ENCODE measurements at places on chromosomes 7 and 10.

GRCh38 chr7:5497295-5498103 lies 73.9 kb upstream of the TNRC18 start:
- DNase-seq = no peak

- no peak for DNase-seq
These were observed 7.1 kb upstream of the IL2RA start for GRCh38 chr10:6069081-6069931.

DNA sequence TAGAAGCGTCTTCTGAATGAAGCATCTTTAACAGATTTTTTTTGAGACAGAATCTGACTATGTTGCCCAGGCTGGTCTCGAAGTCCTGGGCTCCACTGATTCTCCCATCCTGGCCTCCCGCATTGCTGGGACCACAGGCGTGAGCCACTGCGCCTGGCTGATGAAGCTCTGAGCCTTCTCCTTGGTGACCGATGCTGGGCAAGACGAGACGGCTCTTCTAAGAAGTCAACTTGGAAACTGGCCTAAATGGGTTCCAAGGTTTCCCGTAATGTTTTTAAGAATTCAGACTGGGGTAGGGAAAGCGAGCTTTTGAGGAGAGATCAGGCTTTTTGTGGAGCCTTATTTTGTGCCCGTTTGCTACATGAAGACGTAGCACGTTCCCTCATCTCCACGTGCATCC lies 224.5 kb downstream of the ZMYND11 start:
- no peak for DNase-seq

GRCh38 chr10:104255311-104255981 lies 754 bp downstream of the GSTO1 start:
- DNase-seq = no peak

- peak; percentile 25 for DNase-seq
These were observed 45.8 kb upstream of the PRSS58 start for GRCh38 chr7:142303650-142304049.

DNA sequence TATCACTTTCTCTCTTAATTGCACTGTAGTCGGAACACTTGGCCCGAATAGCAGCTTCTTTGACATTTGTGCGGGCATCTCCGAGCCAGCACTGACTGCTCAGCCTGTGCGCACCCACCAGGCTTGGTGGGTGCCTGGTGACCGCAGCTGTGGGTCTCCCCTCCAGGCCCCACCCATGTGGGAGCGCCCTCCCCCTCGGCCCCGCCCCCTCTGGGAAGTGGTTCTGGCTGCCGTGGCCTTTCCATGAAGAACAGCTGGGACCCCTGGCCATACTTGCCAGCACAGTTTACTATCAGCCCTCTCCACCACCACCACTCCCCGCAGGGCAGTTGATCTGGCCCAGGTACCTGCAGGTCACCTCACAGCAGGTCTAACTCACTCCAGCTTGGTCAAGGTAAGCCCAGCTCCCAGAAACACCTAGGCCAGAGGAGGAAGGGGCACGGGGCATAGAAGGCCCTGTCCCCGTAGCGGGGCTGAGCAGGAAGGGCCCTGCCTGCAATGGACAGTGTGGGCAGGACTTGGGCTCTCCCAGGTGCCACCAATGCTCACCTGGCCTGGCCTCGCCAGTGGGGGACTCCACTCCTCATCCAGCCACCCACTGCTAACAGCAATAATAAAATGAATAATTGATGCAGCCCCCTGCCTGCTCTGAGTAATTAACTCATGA lies 5.8 kb downstream of the RASGEF1A start:
- no peak for DNase-seq

DNA sequence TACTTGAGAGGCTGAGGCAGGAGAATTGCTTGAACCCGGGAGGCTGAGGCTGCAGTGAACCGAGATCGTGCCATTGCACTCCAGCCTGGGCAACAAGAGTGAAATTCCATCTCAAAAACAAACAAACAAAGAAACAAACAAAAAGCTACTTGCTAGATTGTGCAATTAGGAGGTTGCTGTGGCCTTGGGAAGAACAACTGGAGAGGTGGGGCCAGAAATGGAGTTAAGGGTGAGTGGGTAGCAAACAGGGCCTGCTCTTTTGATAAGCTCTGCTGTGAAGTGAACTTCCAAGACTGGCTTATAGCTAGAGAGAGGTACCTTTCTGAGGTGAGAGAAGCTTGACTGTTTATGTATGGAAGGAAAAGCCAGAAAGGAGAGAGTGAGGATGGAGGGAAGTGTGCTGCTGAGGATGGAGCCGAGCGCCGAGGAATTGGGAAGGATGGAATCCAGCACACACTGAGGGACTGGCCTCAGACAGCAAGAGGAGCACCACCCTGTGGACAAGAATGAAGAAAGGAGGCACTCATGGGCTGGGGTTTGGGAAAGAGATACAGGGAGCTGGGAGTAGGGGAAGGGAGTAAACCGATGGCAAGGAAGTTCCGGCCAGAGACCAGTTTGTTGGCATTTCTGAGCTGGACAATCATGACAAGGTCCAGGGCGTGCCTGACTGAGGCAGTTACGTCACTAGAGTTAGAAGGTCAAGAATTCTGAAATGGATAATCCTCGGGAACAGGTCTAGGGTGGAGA lies 7.0 kb upstream of the RPEL1 start:
- DNase-seq = no peak

- DNase-seq = no peak
These were observed 32.6 kb upstream of the NME8 start for GRCh38 chr7:37815671-37816371.

GRCh38 chr10:46557319-46558121 lies 1.1 kb upstream of the GPRIN2 start:
- DNase-seq = no peak

DNA sequence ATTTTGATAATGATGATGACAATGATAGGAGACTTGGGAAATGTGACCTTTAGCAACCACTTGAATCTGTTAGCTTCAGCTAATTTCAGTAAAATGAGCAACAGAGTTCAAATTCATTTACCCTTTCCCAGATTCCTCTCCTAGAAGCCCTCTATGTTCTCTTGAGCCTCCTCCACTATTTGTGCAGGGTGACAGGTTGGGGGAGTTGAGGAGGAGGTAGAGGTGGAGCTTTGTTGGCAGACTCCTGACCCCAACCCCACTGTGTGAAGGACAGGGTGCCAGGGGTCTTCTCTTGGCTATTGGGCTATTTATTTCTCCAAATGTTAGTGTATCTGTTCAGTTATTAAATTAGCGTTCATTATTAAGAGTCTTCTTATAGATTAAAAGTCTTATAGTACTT lies 422.3 kb downstream of the GFRA1 start:
- DNase-seq = no peak

- no peak for DNase-seq
These were observed 151.3 kb downstream of the MYOF start for GRCh38 chr10:93330824-93331223.

- DNase-seq = no peak
These were observed 225.4 kb downstream of the BMPER start for GRCh38 chr7:34130558-34131295.

GRCh38 chr7:2404714-2405119 lies 1.3 kb downstream of the CHST12 start:
- DNase-seq = no peak

- no peak for DNase-seq
These were observed 20.9 kb downstream of the INSYN2A start for GRCh38 chr10:127175357-127176110.

GRCh38 chr7:11748884-11749283 lies 83.1 kb downstream of the THSD7A start:
- no peak for DNase-seq

GRCh38 chr7:101420436-101420835 lies 57.8 kb downstream of the COL26A1 start:
- DNase-seq = no peak

GRCh38 chr10:119768455-119769094 lies 42.7 kb downstream of the INPP5F start:
- DNase-seq = no peak

DNA sequence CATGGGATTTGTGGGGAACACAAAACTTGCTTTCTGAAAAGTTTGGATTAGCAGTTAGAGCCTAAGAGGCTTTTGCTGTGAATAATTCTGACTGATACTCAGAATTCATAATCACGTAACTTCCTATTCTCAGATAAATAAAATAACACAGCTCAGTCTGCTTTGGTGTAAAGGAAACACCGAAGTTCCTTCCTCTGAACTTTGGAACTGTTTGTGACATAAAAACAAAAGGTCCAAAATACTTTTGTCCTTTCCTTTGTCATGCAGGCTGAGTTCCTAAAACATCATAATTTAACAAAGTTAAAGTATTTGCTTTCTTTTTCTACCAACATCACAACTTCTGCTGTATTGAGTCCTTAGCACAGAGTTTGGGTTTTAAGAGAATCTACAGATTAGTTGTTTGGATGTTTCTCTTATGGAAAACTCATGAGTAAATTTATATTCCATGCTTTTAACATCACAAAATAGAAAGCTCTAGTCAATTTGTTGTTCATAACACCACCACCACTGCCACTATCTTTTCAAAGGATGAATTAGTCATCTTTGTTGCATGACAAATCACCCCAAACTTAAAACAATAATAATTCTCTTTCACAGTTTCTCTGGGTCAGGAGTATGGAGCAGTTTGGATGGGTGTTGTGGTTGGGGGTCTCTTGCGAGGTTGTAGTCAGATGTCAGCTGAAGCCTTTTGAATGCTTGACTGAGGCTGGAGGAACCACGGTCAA lies 123.4 kb downstream of the REEP3 start:
- DNase-seq = no peak

Data from activated CD4-positive, alpha-beta T cell treated with anti-CD3 and anti-CD28 coated beads for 4 hours (primary cell).